Mammary microvascular endothelial cell (primary cell): ENCODE measurements at places on chromosomes 5 and 9. TPM values are rescaled to one million over a fixed set of nuclear protein-coding genes. Genes with fewer than 3 reads are reported as not detected.

Gene ITGA2
- total RNA-seq = 30.9 and 33.3 TPM in 2 replicates

Gene QRFP
- total RNA-seq = not detected in 2 replicates

Gene TXNDC8
- not detected in 2 replicates for total RNA-seq

Gene IL9
- total RNA-seq = not detected in 2 replicates

Gene GFI1B
- not detected in 2 replicates for total RNA-seq

Gene LHX6
- total RNA-seq = 16.9 and 17.3 TPM in 2 replicates

Gene TTLL11
- total RNA-seq = 2.7 and 4.7 TPM in 2 replicates

Gene CKMT2
- total RNA-seq = 0.44 and 0.87 TPM in 2 replicates

Gene SPOCK1
- total RNA-seq = 2.2 and 2.7 TPM in 2 replicates

Gene GPX8
- 90.3 and 102 TPM in 2 replicates for total RNA-seq

Gene SCGB3A2
- total RNA-seq = not detected in 2 replicates

Gene IFNA2
- total RNA-seq = not detected in 2 replicates

Gene TMEM252
- total RNA-seq = not detected in 2 replicates

Gene FBP2
- not detected in 2 replicates for total RNA-seq

Gene OLFML2A
- 0.54 and 1.5 TPM in 2 replicates for total RNA-seq

Gene LOX
- 13.7 and 18.3 TPM in 2 replicates for total RNA-seq

Gene CEL
- 0.07 and 0.10 TPM in 2 replicates for total RNA-seq

Gene BHMT2
- 1.6 and 1.9 TPM in 2 replicates for total RNA-seq
